ENCODE measurements at places on chromosomes 3 and 15.

GRCh38 chr15:34861214-34861613 lies 65.9 kb upstream of the ACTC1 start:
- no peak for DNase-seq

- no peak for DNase-seq
Measured at GRCh38 chr15:101495334-101496197, 6.1 kb upstream of the PCSK6 start.

- no peak for DNase-seq
Measured at GRCh38 chr3:157452097-157452496, 15.4 kb downstream of the PTX3 start.

GRCh38 chr3:155619118-155619915 lies 125.6 kb downstream of the PLCH1 start:
- no peak for DNase-seq

DNA sequence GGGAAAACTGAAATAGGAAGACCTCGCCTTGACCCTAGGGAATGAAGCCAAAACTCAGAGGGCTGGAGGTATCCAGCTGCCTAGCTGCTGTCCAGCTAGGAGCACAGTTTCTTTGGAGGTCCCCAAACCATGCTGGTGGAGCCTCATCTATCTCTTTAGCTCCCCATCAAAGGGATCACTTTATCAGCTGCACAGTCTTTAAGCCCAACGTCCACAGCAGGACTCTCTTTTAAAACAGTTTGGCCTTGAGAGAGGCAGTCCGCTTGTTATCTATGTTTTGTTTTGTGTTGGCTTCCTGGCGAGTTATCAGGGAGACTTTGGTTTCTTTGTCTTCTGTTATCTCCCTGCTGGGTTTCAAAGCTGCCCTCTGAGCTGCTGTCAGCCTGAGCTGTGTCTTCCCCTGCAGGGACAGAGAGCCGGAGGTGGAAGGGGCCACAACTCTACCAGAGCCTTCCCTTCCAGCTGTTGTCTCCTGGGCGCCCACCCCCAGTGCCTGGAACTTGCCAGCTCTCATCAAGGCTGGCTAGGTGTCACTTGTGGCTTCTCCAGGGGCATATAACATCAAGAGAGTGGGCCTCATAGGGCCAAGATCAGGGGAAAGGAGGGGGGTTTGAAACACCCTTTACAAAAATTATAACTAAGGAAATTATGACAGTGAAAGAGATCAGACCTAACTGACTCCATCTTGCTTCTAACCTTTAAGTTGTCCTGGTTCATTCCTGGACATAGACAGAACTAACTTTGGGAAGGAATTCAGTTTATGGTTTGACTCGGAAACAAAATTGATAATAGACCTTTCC lies 61.4 kb upstream of the C15orf39 start:
- DNase-seq, result no peak

- no peak for DNase-seq
Measured at GRCh38 chr3:46059432-46059831, 32.1 kb upstream of the XCR1 start.

GRCh38 chr3:128427175-128427857 lies 39.4 kb downstream of the DNAJB8 start:
- no peak for DNase-seq

- no peak for DNase-seq
Measured at GRCh38 chr15:45863881-45864580, 229.2 kb downstream of the SQOR start.

DNA sequence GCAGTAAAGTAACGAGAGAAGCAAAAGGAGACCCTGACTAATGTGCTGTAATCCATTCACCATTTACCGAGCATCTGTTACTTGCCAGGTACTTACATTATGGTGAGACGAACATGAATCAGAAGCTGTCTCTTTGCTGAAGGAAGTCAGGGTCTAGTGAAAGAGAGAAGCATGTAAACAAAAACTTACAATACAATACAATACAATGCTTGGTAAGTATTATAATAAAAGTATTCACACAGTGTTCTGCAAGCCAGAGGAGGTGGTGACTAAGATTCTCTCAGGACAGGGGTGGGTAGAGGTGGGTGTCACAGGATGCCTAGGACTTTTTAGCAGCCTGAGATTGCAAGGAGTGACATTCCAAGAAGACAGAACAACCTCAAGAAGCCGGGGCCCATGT lies 50.2 kb upstream of the MGA start:
- no peak for DNase-seq

DNA sequence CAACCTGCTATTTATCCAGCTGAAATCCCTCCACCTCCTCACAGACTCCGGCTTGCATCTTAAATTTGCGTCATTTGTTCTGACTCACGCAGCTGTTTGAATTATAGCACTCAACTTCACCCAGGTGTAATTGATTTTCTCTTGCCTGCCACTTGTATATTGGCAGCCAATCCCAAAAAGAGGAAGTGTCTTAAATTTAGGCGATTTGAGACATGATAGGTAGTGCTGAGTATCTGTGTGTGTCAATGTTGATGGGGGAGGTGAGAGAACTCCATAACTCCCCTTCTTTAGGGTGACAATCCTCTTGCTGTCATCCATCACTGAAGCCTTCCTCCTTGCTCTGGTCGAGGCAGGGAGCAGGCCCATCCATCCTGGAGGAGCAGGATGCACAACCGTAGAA lies 77.2 kb upstream of the TPRG1 start:
- no peak for DNase-seq

- no peak for DNase-seq
Measured at GRCh38 chr3:104673981-104674380, 692.7 kb upstream of the ALCAM start.

DNA sequence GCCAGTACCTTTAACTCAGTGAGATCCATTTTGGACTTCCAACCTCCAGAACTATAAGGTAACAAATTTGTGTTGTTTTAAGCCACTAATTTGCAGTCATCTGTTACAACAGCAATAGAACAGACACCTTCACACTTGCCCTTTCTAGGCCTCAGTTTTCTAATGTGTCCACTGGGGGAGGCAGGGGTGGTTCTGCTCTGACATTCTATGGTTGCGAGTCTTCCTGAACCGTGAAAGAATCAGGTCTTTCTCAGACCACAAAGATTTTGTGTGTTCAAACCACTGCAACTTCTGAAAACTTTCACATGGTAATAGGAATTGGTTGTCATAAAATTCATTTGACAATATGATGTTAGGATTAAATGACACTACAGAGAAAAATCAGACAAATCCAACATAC lies 26.8 kb upstream of the CSTA start:
- no peak for DNase-seq

- DNase-seq, result no peak
Measured at GRCh38 chr3:16724487-16724886, 119.3 kb upstream of the DAZL start.

GRCh38 chr3:30155755-30156154 lies 450.6 kb upstream of the TGFBR2 start:
- no peak for DNase-seq

DNA sequence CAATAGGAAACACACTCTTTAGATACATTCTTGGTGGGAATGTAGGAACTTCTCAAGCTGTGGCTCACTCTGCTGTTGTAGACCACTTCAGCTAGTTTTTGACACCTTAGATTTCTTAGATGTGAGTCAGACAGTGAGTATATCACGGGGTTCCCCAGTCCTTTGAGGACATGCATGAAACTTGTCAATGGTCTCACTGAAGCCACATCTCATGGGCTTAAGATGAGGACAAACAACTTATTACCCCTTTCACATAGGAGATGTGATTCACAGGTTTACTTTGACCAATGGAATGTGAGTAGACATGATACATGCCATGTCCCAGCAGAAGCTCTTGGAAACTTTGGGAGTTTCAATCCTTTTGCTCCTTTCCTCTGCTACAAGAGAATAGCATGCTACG lies 325.5 kb downstream of the CHST2 start:
- no peak for DNase-seq

DNA sequence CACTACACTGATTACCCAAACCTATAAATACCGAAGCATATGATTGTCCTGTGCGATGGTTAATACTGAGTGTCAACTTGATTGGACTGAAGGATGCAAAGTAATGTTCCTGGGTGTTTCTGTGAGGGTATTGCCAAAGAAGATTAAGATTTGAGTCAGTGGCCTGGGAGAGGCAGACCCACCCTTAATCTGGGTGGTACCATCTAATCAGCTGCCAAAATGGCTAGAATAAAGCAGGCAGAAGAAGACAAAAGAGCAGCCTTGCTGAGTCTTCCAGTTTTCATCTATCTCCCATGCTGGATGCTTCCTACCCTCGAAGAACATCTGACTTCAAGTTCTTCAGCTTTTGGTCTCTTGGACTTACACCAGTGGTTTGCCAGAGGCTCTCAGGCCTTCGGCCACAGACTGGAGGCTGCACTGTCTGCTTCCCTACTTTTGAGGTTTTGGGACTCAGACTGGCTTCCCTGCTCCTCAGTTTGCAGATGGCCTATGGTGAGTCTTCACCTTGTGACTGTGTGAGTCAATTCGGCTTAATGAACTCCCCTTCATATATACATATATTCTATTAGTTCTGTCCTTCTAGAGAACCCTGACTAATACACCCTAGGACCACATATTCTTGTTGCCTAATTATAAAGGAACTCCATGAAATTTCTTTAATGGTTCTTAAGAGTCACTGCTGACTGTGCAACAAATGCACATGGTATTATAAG lies 31.7 kb downstream of the CSNK1G1 start:
- no peak for DNase-seq

DNA sequence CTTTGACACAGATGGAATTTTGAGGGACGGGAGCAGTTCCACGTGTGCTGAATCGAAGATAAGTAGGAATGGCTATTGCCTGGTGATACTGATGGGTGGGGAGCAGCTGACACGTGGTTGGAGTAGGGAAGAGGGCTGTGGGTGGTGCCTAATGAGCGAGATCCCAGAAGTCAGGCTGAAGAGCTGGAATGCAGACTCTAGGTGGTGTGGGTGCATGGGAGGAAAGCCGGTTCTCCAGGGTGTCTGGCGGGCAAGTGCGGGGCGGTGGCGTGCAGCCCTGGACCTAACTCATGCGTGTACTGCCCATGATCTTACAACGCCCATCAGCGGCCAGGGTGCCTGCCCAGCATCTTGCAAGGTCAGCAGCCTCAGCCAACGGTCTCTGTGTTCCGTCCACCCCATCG lies 63.1 kb downstream of the ARNT2 start:
- DNase-seq, result no peak

- DNase-seq, result no peak
Measured at GRCh38 chr15:48176957-48177356, 1.1 kb downstream of the MYEF2 start.
